ENCODE measurements at places on chromosomes 16 and 17.

GRCh38 chr17:58710948-58711552 lies 18.6 kb downstream of the RAD51C start:
- peak; percentile 17 for DNase-seq

- DNase-seq = no peak
Measured at GRCh38 chr16:13083681-13084080, 182.3 kb downstream of the SHISA9 start.

- peak; percentile 95 for DNase-seq
Measured at GRCh38 chr16:87017371-87018012, 299.7 kb downstream of the C16orf95 start.

- DNase-seq = no peak
Measured at GRCh38 chr16:54509456-54509855, 222.9 kb upstream of the IRX3 start.

- no peak for DNase-seq
Measured at GRCh38 chr16:1820096-1820945, 6.3 kb downstream of the HAGH start.

GRCh38 chr17:50100480-50100883 lies 5.3 kb downstream of the PDK2 start:
- DNase-seq = no peak

DNA sequence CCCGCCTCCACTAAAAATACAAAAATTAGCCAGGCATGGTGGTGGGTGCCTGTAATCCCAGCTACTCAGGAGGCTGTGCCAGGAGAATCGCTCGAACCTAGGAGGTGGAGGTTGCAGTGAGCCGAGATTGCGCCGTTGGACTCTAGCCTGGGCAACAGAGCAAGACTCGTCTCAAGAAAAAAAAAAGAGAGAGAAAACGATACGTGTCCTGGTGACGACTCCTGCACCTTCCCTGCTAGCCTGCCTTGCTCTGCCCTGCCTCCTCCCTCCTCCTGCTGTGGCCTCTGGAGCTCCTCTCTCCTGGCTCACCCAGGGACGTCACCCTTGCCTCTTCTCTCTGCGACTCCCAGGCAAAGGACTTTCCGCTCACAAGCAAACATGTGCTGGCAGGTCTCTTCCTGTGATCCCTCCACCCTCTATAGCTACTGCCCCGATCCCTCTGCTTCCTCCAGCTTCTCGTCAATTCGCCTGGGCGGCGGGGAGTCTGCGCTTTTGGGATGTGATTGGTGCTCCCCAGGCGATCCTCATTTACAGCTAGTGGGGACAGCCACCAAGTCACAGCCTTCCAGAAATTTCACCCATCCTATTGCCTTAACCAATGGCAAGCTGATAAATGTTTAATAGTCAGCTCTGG lies 25.5 kb upstream of the CBX4 start:
- DNase-seq = no peak

GRCh38 chr17:78535273-78536197 lies 41.7 kb downstream of the DNAH17 start:
- no peak for DNase-seq

GRCh38 chr17:47896672-47897490 lies 845 bp downstream of the SP2 start:
- DNase-seq = no peak

DNA sequence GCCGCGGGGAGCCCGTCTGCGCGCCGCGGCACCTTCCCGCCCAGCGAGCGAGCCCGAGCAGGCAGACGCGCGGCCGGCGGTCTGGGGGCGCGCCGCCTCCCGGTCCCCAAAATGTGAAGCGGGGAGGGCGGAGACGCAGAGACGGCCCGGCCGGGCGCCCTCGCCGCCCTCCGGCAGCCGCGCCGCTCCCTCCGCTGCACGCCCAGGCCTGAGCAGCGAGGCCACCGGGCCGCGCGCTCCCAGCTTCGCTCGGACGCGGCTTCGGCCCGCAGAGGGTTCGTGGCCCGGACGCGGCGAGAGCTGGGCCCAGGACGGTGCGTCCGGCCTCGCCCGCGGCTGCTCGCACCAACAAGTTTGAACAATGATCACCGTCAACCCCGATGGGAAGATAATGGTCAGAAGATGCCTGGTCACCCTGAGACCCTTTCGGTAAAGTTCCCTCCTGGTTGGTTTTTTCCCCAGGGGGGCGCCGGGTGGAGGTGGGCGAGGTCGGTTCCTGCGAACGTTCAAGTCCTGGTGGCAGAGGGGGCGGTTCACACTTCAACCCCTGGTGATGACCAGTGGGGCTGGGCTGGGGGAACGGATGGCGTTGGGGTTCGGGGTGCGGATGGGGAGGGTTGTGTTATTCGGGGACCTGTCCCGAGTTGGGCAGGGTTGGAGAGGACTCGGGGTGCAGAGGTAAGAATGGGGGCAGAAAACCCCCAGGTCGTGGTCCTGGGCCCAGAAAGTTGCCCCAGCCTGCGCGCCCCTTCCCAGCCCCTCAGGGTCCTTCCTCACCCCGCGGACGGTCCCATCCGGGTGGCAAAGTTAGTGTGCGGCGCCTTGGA lies 678 bp downstream of the MGAT5B start:
- DNase-seq = no peak

GRCh38 chr17:1573932-1574696 lies 11.5 kb upstream of the PITPNA start:
- peak; percentile 55 for DNase-seq

DNA sequence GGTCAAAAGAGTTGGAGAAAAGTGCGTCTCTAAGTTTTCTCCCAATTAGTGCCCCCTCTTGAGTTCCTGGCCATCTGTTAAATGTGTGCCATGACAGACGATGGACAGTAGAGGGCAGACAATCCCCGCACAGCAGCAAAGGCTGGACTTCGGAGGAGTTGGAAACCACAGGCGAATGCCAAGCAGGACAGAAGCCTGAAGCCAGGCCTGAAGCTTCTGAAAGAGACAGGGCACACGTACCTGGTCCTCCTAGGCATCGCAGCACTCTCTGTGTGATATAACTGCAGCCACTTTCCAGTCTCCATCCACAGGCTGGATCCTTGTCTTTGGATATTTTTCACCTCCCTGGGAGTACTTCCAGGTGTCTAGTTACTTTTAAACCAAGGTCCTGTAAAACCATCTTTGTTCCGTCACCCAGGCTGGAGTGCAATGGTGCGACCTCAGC lies 14.5 kb downstream of the C17orf100 start:
- peak; percentile 63 for DNase-seq

- no peak for DNase-seq
Measured at GRCh38 chr16:68070249-68070730, 14.9 kb upstream of the NFATC3 start.

- DNase-seq = no peak
Measured at GRCh38 chr17:76107509-76107908, 3.9 kb upstream of the EXOC7 start.

- no peak for DNase-seq
Measured at GRCh38 chr16:58582971-58583765, 46.5 kb downstream of the CNOT1 start.

- no peak for DNase-seq
Measured at GRCh38 chr16:11094857-11095565, 150.6 kb downstream of the CLEC16A start.

- peak; percentile 71 for DNase-seq
Measured at GRCh38 chr17:8225813-8226535, 15.6 kb upstream of the AURKB start.

DNA sequence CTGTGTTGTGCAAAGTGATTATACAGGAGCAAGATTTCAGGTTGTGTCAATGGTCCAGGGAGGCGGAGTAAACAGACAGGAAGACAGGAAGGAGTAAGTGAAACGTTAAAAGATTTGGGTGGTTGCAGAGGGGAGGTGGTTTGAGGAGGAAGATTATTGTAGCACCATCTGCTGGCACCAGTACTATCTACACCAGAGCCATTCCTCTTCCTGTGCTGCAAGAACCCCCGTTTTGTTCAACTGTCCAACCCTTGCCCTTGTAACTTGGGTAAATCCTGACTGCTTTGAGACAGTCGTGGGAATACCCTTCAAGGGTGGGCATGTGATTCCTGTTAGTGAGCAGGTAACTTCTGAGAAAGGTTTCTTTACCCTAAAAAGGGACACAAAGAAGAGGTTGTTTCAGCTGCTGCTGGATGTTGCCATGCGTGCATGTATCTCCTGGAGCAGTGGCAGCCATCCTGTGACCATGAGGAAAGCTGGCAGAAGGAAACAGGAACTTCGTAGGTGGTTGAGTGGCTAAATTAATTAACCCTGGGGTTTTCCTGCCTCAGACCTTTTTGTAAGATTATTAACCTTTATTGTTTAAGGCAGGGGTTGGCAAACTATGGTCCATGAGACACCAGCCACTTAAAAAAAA lies 124.1 kb downstream of the PRKCA start:
- no peak for DNase-seq

- DNase-seq = no peak
Measured at GRCh38 chr17:8163978-8164814, 1.4 kb upstream of the VAMP2 start.

- DNase-seq = no peak
Measured at GRCh38 chr17:9403257-9403656, 172.4 kb downstream of the STX8 start.

DNA sequence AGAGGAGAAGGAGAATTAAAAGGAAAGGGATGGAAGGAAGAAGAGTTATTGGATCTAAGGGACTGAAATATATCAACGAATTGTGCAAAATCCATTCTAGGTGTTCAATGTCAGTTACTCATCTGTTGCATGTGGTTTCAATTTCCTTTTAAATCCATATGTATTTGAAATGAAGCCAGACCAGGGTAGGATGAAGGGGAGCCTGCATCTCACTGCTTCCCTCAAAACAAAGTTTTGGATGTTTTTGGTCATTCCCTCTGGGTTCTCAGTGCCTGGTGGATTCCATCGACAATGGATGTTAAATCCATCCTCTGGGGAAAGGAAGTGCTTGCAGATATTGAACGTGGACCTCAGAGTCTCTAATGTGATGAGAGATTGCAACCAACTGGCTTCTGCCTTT lies 103.5 kb upstream of the XYLT1 start:
- no peak for DNase-seq

DNA sequence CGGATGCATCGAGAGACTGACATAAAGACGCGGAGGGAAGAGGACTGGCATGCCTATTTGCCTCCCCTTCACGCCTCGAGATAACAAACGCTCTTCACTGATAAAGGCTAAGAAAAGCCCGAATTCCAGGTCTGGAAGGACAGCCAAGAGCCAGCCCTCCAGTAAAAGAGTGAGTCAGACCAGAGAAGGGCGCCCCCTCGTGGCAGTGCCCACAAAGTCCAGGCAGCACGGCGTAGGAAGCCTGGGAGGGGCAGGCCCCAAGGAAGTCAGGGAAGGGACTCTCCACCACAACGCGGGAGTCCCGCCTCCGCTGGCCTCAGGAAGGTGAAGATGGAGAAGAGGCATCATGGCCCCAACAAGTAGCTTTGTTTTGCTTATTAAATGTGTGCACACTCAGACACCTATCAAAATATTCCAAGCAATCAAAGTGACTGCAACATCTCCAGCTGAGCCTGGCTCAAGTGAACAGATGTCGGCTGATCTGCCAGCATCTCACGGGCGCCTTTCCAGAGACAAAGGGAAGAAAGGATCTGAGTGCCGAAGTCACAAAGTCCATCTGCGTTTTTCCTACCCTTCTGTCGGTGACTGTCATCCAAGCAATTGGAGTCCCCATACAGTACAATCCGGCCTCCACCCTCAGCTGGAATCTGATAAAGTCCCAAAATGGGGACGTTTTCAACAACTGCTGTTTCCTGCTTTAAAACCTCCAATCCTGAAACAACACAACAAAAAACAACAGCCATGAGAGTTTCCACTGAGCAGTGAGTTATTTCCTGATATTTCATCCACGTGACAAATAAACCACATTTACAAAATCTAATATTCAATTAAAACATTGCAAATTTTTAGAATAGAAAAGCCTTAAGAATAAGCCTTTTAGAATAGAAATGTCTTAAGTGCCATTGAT lies 20.4 kb upstream of the SLC38A8 start:
- DNase-seq = peak; percentile 87

DNA sequence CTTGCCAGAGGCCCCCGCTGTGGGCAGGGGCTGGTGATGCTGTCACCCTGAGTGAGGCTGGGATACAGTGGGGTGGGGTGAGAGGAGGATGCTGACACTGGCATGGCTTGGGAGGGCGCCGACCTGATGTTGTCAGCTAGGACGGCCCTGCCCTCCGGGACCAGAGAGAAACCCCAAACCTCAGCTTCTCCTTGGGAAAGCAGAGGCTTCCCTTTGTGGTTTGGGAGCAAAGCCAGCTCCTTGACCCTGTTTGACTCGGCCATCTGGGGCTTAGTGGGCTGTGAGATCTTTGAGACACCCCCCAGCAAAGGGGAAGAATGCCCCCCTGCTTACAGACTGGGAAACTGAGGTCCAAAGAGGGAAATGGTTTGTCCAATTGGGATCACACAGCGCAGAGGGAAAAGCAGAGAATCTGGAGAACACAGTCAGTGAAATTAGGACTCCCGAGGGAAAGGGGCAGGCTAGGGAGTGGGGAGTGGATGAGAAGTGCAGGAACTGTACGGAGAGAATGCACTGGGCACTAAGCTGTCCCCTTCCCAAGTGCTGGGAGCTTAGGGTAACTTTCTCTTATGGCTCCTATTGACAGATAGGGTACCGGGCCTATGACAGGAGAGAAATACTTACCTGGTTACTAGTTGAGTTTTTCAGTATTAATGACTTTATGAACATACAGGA lies 40.7 kb upstream of the DLX4 start:
- DNase-seq = no peak

DNA sequence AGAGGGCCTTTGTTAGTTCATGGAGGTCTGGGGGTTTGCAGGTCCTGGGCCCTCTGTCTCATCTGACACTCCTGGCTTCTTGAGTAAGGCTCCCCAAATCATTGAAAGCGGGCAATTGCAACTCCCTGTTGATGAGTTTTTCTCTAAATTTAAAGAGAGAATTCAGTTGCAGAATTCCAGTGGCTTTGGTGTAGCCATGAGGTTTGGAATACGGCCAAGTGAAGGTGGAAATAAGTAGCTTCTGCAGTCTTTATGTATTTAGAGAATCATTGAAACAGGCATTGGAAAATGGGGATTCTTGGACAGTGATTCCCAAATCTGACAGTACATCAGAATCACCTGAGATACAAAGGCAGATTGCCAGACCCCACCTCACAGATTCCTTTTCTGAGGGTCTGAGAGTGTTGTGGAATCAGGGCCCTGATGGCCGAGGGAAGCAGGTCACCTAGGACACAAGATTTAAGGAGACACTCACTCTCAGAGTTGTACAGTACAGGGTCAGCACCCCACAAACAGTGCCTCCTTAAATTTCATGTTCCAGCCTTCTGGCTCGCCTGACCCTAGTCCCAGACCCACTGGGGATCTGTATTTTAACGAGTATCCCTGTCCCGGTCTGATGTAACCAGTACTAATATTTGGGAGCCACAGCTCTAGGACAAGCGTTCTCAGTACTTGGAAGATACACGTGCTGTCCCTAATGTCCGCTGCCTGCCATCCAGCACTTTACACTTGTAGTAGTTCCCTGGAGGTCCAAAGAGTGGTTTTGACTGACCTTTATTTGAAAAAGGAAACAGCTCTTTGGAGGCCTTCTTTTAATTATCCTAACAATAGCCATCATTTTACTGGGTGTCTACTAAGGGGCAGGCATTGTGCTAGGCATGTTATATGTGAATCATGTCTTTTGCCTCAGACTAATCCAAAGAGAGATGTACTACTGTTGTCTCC lies 37.8 kb downstream of the YPEL2 start:
- DNase-seq = no peak
